ENCODE measurements at places on chromosomes 16 and 17.

DNA sequence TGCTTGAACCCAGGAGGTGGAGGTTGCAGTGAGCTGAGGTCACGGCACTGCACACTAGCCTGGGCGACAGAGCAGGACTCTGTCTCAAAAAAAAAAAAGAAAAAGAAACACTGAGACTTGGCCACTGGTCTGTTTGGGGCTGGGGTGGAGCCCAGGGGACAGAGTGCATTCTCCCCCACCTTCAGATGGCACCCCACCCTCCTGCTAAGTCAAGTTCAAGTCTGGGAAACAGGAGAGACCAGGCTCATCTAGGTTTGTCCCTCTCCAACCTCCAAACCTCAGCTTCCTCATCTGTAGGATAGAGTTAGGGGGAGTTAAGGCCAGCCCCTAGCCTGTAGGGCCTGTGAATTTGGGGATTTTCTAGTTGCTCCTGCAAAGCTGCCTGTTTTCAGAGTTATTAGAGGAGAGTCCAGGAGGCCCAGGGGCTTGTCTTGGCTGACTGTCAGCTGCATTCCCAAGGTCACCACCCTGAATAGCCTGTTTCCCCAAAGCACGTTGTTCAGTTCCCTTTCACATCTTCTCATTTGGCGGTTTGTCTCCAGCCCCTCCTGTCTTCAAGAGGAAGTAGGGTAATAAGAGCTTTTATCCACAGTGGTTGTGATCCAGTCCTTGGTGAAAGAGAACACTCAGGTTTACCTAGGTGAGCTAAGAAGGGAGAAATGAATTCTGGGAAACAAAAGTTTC, 2.2 kb downstream of the MT3 start:
- no peak for DNase-seq

GRCh38 chr17:82856361-82856760, 16.5 kb upstream of the ZNF750 start:
- no peak for DNase-seq

- DNase-seq, result no peak
Measured at GRCh38 chr16:84931506-84931905, 79.8 kb downstream of the ZDHHC7 start.

DNA sequence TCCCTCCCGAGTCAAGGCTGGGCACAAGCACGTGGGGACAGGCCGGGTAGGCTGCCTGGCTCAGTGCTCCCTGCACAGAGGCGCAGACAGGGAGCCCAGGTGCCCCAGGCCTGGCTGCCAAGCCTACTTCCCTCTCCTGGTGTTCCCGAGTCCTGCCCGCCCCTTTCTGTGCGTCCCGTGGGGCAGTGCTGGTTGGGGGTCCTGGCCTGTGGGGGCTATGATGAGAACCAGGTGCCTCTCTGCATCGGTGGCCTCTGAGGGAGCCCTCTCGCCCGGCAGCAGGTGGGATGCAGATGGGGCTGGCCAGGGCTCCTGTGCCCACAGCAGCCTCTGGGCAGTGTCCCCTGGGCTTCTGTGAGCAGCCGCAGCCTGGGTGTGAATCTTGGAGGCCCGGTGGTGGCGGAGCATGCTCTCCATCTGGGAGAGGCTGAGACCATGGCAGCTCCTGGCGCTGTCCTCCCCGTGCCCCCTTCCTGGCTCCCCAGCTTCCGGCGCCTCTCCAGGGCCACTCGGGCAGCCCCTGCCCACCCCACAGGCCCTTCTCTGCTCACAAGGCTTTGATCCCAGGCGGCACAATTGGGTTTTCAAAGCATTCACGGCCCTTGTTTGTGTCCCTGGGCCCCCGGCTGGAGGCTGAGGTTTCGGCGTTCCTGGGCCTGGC, 7.2 kb downstream of the CENPX start:
- no peak for DNase-seq

DNA sequence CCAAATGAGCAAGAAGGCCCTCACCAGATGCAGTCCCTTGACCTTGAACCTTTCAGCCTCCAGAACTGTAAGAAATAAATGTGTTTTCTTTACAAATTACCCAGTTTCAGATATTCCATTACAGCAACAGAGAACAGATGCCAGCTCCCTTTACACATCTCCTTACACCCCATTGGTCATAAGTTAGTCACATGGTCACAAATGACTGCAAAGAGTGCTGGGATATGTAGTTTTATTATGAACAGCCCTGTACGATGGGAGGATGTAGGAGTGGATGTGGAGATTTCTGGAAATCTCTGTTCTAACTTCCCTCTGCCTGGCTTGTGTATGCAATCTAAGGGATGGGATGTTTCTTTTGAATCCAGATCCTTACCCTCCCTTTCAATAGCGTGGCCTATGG, 13.3 kb upstream of the RPL38 start:
- peak; percentile 49 for DNase-seq

GRCh38 chr17:9240659-9241370, 219.5 kb downstream of the NTN1 start:
- no peak for DNase-seq

DNA sequence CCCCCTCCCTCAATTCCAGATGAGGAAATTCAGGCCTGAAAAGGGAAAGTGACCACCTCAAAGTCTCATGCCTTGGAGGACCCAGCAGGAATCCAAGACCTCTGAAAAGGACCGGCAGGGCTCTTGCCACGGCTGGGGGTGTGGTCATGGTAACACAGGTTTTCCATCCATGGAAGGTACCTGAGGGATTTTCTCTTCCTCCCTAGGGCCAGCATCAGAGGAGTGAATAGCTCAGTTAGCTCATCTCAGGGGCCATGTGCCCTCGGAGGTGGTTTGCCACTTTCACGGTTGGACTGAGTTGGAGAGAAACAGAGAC, 1.3 kb downstream of the CIITA start:
- no peak for DNase-seq
